ENCODE measurements at places on chromosomes 11 and 22.

GRCh38 chr22:36325154-36326031 is 62.4 kb downstream of the MYH9 start:
- DNase-seq: no peak

GRCh38 chr11:120517801-120518291 is 6.3 kb downstream of the GRIK4 start:
- no peak for DNase-seq

DNA sequence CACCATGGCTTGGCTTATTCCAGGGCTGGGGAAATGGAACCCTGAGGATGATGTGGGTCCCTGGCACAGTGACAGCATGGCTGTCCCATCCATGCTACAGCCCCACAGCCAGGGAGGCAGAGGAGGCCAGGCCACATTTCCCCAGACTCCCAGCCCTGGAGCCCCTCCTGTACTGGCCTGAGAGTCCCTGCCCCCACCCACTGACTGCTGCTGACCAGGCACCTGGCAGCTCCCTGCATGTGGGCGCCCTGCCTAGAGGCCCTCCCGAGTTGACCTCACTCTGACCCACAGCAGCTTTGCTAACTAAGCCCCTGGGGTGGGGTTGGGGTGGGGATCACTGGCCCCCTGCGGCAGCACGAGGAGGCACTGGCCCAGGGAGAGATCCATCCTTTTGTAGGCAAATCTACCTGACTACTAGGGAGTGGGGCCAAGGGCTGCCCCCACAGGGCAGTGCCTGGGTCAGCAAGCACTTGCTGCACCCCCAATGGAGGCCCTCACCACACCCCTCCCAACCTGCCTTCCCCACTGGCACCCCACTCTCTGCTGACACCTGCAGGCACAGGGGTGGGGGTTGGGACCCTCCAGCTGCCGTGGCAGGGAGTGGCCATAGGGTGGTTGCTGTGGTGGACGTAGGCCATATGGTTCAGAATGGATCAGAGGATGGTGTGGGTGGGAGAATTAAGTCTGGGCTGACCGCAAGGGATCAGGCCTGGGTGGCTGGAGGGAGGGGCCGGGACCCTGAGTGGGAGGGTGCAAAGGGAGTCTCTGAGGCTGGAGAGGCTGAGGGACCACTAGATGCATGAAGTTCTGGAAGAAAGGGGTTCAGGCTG is 17.4 kb downstream of the ARVCF start:
- no peak for DNase-seq

- no peak for DNase-seq
Measured at GRCh38 chr22:32255726-32256125, 579 bp upstream of the SLC5A4 start.

DNA sequence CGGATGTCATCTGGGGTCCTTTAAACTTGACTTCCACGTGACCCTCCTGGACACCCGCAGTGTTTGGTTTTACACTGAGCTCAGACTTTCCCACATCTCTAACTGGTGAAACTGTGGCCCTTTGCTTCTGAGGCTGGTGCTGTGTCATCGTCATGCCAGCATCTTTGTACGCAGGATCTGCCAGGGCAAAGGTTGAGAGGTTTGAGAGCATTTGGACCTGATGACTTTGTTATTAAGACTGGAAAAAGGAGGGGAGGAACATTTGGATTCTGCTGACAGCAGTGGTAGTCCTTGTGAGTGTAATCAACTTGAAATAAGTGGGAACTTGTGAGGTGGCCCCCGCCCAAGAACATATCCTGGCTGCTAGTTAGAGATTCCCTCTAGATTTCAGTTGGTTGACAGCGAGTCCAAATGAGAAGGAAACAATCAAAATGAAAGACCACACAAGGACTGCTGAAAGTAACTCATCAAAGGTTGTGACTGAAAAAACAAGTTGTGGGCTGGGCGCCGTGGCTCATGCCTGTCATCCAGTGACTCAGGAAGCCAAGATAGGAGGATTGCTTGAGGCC is 102.5 kb downstream of the KIAA1671 start:
- no peak for DNase-seq

DNA sequence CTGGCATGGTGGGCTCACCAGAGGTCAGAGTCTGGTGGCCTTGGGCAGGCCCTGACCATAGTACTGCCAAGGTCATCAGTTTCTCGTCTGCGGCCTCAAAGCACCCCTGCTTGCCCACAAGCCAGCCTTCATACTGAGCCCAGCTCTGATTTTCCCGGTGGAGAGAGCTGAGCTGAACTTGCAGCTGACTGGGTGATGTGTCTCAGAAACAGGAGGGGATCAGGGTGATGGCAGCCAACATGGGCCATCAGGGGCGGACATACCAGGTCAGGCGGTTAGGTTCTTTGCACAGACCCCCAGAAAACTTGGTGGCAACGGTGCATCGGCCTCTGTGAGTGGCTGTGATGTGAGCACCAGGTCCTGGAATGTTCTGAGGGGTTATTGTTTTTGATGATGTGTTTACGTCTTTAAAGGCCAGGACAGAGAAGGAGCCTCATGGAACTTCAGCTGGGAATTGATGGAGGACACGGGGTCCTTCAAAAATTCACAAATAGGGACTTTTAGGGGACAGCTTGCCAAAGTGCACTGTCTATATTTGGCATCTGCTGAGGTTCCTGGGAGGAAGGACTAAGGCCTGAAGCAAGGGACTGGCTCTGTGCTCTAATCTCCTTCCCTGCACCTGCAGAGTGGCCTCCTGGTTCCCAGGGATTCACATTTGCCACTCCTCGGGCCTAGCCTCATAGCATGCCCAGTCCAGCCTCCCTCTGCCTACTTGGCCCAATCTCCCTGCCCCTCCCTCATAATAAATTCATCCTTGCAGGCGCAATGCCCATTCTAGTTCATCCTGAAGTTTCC is 131.2 kb downstream of the OSBP2 start:
- DNase-seq: no peak

- no peak for DNase-seq
Measured at GRCh38 chr22:47997052-47997590, 1234.7 kb downstream of the TBC1D22A start.

GRCh38 chr22:39292561-39293074 is 26.8 kb downstream of the RPL3 start:
- no peak for DNase-seq

DNA sequence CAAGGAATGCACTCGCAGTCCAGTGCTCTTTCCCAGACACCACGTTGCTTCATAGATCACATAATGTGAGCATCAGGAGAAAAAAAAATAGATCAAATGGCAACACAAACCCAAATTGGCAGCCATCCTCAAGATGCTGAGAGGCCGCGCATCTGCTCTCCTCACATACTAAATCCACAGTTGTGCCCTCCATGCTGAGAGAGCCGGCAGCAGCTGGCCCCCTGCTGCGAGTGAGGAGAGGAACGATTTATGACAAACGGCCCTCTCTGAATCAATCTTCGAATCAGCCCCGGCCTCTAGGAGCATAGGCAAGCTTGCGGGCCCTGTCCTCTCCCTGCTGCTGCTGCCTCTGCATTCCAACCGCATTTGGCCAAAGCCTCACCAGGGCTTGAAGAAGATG is 159.9 kb upstream of the TENM4 start:
- no peak for DNase-seq

- DNase-seq: no peak
Measured at GRCh38 chr22:34055525-34056200, 135.4 kb upstream of the LARGE1 start.

DNA sequence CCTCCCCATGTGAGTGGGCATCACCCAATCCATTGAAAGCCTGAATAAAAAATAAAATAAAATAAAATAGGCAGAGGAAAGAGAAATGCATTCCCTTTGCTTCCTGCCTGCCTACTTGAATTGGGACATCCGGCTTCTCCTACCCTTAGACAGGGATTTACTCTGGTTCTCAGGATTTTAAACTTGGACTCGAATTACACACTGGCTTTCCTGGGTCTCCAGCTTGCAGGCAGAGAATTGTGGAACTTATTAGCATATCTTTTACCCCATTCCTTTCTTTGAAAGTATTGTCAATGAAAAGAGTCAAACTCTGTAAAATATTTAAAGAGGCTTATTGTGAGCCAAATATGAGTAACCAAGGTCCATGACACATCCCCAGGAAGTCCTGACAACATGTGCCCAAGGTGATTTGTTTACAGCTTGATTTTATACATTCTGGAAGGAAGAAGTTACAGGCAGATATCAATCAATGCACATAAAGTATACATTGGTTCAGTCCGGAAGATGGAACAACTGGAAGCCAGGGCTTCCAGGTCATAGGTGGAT is 78.4 kb upstream of the CCDC90B start:
- no peak for DNase-seq

All from stimulated activated CD4-positive, alpha-beta T cell treated with anti-CD3 and anti-CD28 coated beads, TNF-alpha, amount 100 ng/mL, for 4 hours (primary cell).